ENCODE measurements at places on chromosomes 2 and 18. TPM values are rescaled to one million over a fixed set of nuclear protein-coding genes. Genes with fewer than 3 reads are reported as not detected.

GRCh38 chr2:170101789-170102188 lies 76.2 kb upstream of the MYO3B start:
- H3K27me3 ChIP-seq, result no peaks in the 10 kb centered on the region
- no peak for DNase-seq
- no peak overlapping the region for H3K4me3 ChIP-seq
- no peaks in the 10 kb centered on the region for H3K36me3 ChIP-seq
- H3K4me1 ChIP-seq, result no peaks in the 10 kb centered on the region
- H3K27ac ChIP-seq, result no peak overlapping the region

DNA sequence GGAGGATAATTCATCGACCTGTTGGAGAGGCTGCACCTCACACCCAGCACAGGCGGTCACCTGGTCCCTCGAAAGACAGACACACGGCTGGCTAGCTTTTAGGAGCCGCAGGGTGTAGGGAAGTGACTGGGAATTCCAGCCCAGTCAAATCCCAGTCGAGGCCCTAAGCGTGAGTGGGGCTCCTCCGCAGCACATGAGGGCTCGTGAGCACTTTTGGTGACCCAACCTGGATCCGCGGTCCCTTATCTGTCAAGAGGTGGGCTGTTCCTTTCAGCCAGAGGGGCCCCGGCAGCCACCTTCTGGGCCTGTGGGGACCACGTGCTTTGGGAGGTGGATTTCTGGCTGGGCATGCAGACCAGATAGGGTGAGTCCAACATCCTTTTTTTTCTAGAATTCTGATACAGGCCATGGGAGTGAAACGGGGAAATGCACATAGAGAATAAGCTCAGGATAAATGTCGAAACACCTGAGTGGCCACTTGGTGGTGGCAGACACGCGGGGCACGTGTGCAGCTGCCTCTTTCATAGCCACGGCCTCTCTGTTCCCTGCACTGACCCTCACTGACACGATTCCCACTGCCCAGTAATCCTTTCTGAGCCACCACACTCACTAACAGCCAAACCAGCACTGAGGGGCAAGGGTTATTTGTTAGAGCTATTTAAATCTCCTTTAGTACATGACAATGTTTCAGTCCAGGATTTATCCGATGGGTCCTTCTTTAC lies 148.4 kb upstream of the PXDN start:
- DNase-seq, result no peak
- H3K4me3 ChIP-seq, result no peak overlapping the region
- peaks cover 3% of the 10 kb centered on the region for H3K4me1 ChIP-seq
- no peaks in the 10 kb centered on the region for H3K36me3 ChIP-seq
- H3K27ac ChIP-seq, result no peak overlapping the region
- H3K27me3 ChIP-seq, result no peaks in the 10 kb centered on the region

GRCh38 chr18:61085036-61085435 lies 248.2 kb upstream of the CDH20 start:
- no peaks in the 10 kb centered on the region for H3K36me3 ChIP-seq
- no peak for DNase-seq
- no peak overlapping the region for H3K4me3 ChIP-seq

- no peaks in the 10 kb centered on the region for H3K36me3 ChIP-seq
- no peaks in the 10 kb centered on the region for H3K27me3 ChIP-seq
- H3K4me1 ChIP-seq, result no peaks in the 10 kb centered on the region
- H3K4me3 ChIP-seq, result no peak overlapping the region
- no peak for DNase-seq
- no peak overlapping the region for H3K27ac ChIP-seq
Measured at GRCh38 chr2:135258193-135258592, 206.1 kb downstream of the RAB3GAP1 start.

DNA sequence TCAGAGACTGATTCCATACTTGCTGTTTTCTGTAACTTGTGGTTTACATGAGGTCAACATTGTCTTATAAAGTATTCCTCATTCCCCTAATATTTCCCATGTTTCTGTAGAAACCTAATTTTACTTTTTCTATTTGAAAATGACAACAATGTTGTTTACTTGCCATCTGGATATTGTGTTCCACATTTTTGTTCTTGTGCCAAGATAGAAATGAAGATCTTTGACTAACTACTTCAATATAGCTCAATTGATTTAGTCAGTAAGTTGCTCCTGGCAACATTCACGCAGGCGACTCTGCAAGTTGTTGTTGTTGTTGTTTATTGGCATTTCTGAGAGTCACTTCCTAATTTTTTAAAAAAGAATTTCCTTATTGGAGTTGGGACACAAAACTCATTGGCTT lies 69.5 kb downstream of the CAVIN2 start:
- no peak overlapping the region for H3K4me3 ChIP-seq
- no peaks in the 10 kb centered on the region for H3K27me3 ChIP-seq
- no peak overlapping the region for H3K27ac ChIP-seq
- H3K36me3 ChIP-seq, result no peaks in the 10 kb centered on the region

GRCh38 chr2:235312571-235312970 lies 181.3 kb upstream of the AGAP1 start:
- DNase-seq, result no peak
- no peak overlapping the region for H3K4me3 ChIP-seq
- no peaks in the 10 kb centered on the region for H3K36me3 ChIP-seq
- H3K27ac ChIP-seq, result no peak overlapping the region
- H3K4me1 ChIP-seq, result no peaks in the 10 kb centered on the region

- H3K4me3 ChIP-seq, result no peak overlapping the region
- H3K27ac ChIP-seq, result no peak overlapping the region
- H3K4me1 ChIP-seq, result no peaks in the 10 kb centered on the region
Measured at GRCh38 chr18:24853076-24853475, 392.6 kb downstream of the HRH4 start.

- H3K27me3 ChIP-seq, result no peaks in the 10 kb centered on the region
- no peak overlapping the region for H3K4me3 ChIP-seq
- no peak for DNase-seq
- no peaks in the 10 kb centered on the region for H3K4me1 ChIP-seq
- H3K36me3 ChIP-seq, result no peaks in the 10 kb centered on the region
- no peak overlapping the region for H3K27ac ChIP-seq
Measured at GRCh38 chr2:169072163-169072925, 3.0 kb downstream of the DHRS9 start.

DNA sequence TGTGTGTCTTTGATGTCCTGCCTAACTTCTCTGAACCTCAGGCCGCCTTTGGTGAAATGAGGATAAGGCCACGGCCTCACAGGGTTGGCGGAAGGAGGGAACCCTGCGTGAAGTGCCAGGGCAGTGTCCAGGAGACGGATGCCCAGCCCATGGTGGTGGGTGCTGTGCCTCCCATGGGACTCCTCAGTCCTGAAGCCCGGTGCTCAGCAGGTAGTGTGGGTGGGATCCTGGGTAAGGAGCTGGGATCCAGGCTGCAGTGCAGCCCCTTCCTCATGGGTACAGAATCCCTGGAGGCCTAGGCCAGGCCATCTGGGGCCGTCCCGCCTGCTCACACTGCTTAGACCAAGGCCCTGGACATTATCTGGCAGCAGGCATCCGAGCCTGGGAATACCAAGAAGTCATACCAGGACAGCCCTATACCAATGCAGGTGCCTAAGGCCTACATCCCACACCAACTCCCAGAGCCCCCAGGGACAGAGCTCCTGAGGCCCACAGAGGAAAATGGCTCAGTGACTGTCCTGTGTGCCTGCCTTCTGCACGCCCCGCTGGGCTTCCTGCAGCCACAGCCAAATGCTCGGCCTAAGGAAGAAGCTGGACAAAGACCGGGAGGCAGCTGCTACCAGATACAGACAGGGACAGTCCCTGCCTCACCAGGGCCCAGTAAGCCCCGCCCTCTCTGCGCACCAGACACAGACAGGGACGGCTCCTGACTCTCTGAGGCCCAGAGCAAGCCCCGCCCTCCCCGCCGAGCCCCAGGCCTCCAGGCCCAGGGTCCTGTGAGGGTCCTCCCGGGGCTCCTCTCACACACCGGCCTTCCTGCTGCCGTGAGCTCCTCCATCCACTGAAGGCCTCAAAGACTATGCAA lies 78.0 kb downstream of the NDUFA10 start:
- no peaks in the 10 kb centered on the region for H3K27me3 ChIP-seq
- no peaks in the 10 kb centered on the region for H3K36me3 ChIP-seq
- no peaks in the 10 kb centered on the region for H3K4me1 ChIP-seq
- H3K27ac ChIP-seq, result no peak overlapping the region
- no peak for DNase-seq

DNA sequence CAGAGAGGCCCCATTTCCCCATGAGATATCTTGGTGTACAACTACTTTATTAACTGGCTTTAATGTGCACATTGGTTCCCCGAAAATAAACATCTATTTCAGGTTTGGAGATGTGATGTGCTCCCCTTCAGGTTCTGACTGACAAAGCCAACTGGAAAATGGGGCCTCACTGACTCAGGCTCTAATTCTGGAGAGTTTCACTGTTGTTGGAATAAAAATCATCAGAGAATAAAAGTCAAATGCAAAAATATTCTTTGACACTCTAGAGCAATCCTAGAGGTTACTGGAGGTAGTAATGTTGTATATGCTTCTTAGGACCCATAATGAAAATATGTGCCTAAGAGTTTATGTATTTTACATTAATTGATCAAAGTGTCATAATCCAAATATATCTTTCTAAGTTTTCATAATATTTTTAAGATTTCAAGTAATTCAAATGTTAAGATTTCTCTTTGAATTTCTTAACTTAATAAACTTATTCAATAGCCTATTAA lies 189.9 kb upstream of the COL3A1 start:
- H3K27me3 ChIP-seq, result no peaks in the 10 kb centered on the region
- no peak overlapping the region for H3K4me3 ChIP-seq
- DNase-seq, result no peak
- H3K36me3 ChIP-seq, result no peaks in the 10 kb centered on the region
- peaks cover 3% of the 10 kb centered on the region for H3K4me1 ChIP-seq
- H3K27ac ChIP-seq, result no peak overlapping the region

DNA sequence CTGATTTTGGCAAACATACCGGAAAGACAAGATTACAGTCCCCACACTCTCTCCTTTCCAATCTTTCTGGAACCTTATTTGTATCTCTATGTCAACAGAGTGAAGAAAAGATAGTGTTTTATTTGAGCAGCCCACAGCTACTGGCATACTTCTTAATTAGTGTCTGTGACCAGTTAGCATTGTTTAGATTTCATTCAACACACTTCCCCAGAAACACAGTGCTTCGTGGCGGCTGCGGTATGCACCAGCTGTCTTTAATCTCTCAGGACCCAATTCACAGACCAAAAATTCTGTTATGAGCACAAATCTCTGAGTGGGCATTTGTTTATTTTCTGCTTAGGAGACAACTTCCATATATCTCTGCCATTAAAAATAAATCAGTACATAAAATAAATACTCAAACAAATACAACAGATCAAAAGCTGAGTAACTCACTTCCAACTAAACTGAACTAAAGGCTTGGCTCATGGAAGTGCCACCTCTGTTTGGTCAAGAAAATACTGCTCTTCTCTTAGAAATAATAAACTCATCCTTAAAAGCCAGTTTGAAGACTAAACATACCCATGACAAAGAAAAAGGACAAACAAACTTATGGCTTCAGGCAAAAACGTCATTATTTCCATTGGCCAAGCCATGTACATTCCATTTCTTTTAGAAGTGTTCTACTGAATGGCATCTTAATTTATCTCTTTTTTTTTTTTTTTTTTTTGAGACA lies 392.4 kb downstream of the TXNL1 start:
- H3K4me3 ChIP-seq, result no peak overlapping the region
- H3K27me3 ChIP-seq, result no peaks in the 10 kb centered on the region
- H3K4me1 ChIP-seq, result no peaks in the 10 kb centered on the region
- DNase-seq, result no peak

GRCh38 chr2:221573430-221574230 lies 1.5 kb upstream of the EPHA4 start:
- H3K36me3 ChIP-seq, result no peaks in the 10 kb centered on the region
- DNase-seq, result peak; percentile 93
- peaks cover 5% of the 10 kb centered on the region for H3K4me1 ChIP-seq
- H3K27ac ChIP-seq, result peak overlapping the region; percentile 91

DNA sequence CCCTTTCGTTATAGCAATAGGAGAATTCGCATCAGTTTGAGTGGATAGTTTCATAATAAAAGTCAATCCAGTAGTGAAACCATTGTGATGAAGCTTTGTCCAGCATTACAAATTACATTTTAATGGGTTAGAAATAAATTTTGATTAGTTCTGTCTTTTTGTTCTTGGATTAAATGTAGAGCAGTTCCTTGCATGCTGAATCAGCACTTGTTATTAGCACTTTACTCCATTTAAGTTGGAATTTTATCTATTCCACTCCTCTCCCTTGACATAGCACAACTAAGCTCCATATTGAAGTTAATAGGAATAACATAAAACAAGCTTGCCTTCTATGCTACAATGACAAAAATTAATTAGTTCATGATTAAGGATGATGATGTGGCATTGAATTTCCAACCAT lies 624.1 kb downstream of the CCDC85A start:
- H3K4me1 ChIP-seq, result no peaks in the 10 kb centered on the region
- no peaks in the 10 kb centered on the region for H3K27me3 ChIP-seq
- no peak overlapping the region for H3K4me3 ChIP-seq
- no peak overlapping the region for H3K27ac ChIP-seq
- no peaks in the 10 kb centered on the region for H3K36me3 ChIP-seq

- no peak overlapping the region for H3K4me3 ChIP-seq
- no peaks in the 10 kb centered on the region for H3K27me3 ChIP-seq
- H3K36me3 ChIP-seq, result no peaks in the 10 kb centered on the region
- no peaks in the 10 kb centered on the region for H3K4me1 ChIP-seq
- H3K27ac ChIP-seq, result no peak overlapping the region
- no peak for DNase-seq
Measured at GRCh38 chr2:10267036-10267435, 35.7 kb upstream of the HPCAL1 start.

DNA sequence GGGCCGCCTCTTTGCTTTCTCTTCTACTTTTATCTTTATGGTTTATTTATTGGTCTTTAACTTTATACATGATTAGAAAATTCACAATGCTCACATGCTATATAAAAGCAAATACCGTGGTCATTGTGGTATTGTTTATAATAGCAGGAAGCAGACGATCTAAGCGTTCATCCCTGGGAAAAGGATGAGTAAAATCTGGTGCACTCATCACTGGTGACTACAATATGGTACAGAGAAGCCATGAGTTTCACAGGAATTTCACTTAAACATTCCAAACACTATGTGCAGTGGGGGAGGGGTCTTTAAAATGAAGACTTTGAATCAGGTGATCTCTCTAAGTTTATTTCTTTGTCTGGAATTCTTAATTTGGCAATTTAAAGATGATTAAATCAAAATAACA lies 97.9 kb downstream of the SCN3A start:
- no peaks in the 10 kb centered on the region for H3K4me1 ChIP-seq
- no peak overlapping the region for H3K4me3 ChIP-seq
- no peaks in the 10 kb centered on the region for H3K27me3 ChIP-seq
- DNase-seq, result no peak
- H3K36me3 ChIP-seq, result no peaks in the 10 kb centered on the region
- H3K27ac ChIP-seq, result no peak overlapping the region

GRCh38 chr2:60002183-60002867 lies 551.1 kb downstream of the BCL11A start:
- DNase-seq, result no peak
- H3K36me3 ChIP-seq, result no peaks in the 10 kb centered on the region
- no peaks in the 10 kb centered on the region for H3K27me3 ChIP-seq
- no peak overlapping the region for H3K4me3 ChIP-seq

GRCh38 chr2:4455486-4456155 lies 752.2 kb downstream of the DCDC2C start:
- H3K27ac ChIP-seq, result no peak overlapping the region
- no peaks in the 10 kb centered on the region for H3K36me3 ChIP-seq
- no peak for DNase-seq
- H3K4me1 ChIP-seq, result no peaks in the 10 kb centered on the region

DYNAP gene
- total RNA-seq, result not detected

ARHGEF4 gene
- 36.3 TPM for total RNA-seq

HOXD11 gene
- total RNA-seq, result 0.62 TPM

CYRIA gene
- total RNA-seq, result 4.1 TPM

NBEAL1 gene
- total RNA-seq, result 37.0 TPM

All from testis (tissue), 5 donors.